ENCODE measurements at places on chromosomes 2 and 18.

- no peak for DNase-seq
Measured at GRCh38 chr18:67692811-67693210, 176.3 kb upstream of the DSEL start.

- no peak for DNase-seq
Measured at GRCh38 chr2:226426292-226426736, 373.3 kb downstream of the IRS1 start.

- DNase-seq, result no peak
Measured at GRCh38 chr2:105791229-105791628, 46.5 kb downstream of the NCK2 start.

- DNase-seq, result no peak
Measured at GRCh38 chr18:72378016-72378415, 166.1 kb downstream of the CBLN2 start.

DNA sequence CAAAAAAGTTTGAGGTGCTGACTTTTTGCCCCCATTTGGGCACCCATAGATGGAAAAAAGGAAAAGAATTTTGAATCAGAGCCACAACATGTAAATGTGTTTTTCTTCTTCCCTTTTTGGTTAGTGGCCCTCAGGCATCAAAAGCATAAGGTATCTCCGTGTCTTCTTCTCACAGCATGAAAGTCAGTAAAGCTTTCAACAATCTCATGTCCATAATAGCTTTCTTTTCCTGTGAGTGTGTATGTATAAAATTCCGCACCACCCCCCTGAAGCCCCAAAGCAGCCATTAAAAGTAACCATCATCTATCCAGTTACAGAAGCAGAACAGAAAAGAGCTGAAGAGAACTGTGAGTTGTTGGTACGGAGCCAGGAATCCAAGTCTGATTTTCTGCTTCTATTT, 1539.7 kb upstream of the ACVR2A start:
- no peak for DNase-seq

- DNase-seq, result no peak
Measured at GRCh38 chr2:44325897-44326296, 35.4 kb downstream of the PREPL start.

- DNase-seq, result no peak
Measured at GRCh38 chr2:168585700-168586099, 129.6 kb downstream of the CERS6 start.

- DNase-seq, result no peak
Measured at GRCh38 chr18:50636366-50637057, 76.6 kb downstream of the MAPK4 start.

GRCh38 chr2:147641651-147642050, 203.2 kb upstream of the ACVR2A start:
- DNase-seq, result no peak

DNA sequence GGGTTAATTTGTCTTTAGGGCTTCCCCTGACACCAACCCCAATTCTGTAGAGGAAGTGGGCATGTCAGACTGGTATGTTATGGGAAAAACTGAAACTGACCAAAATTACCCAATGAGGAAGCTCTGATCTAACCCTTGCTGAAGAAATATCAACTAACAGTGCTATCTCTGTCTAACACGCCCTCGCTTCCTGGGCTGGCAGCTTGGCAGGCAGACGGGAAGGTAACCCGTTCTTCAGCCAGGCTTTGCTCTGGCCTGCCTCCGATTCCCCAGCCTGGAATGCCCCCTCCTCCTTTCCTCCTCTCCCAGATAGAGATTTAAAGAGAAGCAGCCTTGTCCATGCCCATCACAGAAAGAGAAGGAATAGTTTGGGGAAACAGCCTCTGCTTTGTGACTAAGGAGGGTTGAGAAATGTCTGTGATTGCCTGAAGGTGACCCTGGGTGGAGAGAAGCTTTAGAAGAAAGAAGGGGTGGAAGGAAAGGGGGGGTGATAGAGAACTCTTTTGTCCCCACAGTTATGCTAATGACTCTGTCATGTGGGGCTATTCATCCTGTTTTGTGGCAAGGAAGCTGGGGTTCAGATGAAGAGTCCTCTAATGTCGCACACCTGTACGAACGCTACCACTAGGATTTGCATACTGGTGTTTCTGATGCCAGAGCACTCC, 15.4 kb downstream of the HK2 start:
- DNase-seq, result no peak

DNA sequence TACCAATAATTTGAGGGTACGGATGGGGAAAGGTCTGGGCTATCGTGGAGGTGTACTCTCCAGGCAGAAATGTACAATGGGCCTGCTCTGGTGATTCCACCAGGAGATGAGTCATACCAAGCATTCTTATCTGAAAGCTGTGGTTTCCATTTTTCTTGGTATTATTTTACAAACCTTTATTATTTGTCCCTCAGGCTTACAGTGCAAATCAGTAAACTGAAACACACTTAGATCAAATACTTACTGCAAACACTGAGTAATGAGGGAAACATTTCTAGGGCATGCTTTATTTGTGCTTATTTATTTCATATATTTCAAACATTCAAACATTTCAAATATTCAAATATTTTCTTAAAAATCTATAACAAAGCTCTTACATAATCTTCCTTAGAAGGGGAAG, 319.8 kb downstream of the RND3 start:
- DNase-seq, result no peak

- no peak for DNase-seq
Measured at GRCh38 chr2:167509586-167509985, 621.3 kb downstream of the XIRP2 start.

- DNase-seq, result no peak
Measured at GRCh38 chr2:33859176-33859575, 260.1 kb upstream of the FAM98A start.

GRCh38 chr2:231475965-231476364, 11.7 kb upstream of the NCL start:
- DNase-seq, result no peak

GRCh38 chr2:167749660-167750059, 497.7 kb downstream of the STK39 start:
- DNase-seq, result no peak

DNA sequence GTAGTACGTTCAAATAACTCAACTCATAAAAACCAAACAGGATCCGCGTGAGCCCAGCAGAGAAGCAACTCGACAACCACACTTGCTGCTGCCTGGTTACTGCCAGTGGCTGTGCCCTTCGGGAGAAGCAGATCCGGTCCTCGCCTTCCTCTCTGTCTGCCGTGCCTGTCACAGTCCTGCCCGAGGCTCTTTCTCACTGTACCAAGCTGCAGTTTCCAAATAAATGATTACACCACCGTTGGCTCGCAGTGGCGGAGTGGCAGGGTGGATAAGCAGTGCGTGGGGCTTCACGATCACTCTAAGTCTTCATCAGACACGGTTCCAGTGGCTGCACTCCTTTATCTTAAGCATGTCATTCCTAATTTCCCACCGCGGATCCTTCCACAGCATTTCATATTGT, 26.1 kb upstream of the SALL3 start:
- DNase-seq, result no peak

- DNase-seq, result no peak
Measured at GRCh38 chr2:80244905-80245584, 59.5 kb downstream of the LRRTM1 start.

GRCh38 chr2:144111437-144111836, 408.5 kb downstream of the ZEB2 start:
- no peak for DNase-seq

- DNase-seq, result no peak
Measured at GRCh38 chr18:3713166-3713565, 263.2 kb downstream of the TGIF1 start.

GRCh38 chr18:45538444-45538843, 76.8 kb upstream of the SLC14A2 start:
- DNase-seq, result no peak

GRCh38 chr2:121596221-121597080, 52.8 kb downstream of the CLASP1 start:
- no peak for DNase-seq

- no peak for DNase-seq
Measured at GRCh38 chr18:49621717-49622351, 60.0 kb downstream of the LIPG start.

- no peak for DNase-seq
Measured at GRCh38 chr2:36706021-36706876, 9.7 kb downstream of the VIT start.

- no peak for DNase-seq
Measured at GRCh38 chr2:100895402-100895801, 75.5 kb downstream of the NPAS2 start.

GRCh38 chr2:46535360-46535759, 56.0 kb downstream of the TMEM247 start:
- no peak for DNase-seq

GRCh38 chr2:229240984-229241491, 30.0 kb downstream of the PID1 start:
- no peak for DNase-seq

DNA sequence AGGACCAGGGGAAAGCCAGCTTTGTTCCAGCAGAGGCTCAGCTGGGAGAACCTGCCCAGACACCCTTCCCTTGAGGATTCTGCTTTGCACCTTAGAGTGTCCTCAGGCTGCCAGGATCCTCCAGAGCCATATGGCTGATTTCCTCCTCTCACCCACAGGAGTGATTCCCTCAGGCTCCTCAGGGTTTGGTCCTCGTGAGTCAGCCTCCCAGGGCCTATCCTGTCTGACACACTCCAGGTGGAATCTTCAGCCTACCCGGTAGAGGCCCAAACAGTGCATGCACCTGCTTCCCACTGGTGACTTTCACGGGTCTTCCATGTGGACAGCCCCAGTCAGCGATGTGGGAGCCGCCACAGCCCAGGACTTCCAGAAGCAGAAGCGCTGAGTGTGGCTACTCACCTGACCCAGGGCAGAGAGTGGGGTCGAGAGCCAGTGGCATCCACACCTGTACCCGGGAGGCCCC, 73.3 kb downstream of the TFCP2L1 start:
- no peak for DNase-seq

- DNase-seq, result no peak
Measured at GRCh38 chr18:46939998-46940571, 22.7 kb downstream of the KATNAL2 start.

GRCh38 chr2:107776362-107776761, 50.3 kb upstream of the RGPD4 start:
- DNase-seq, result no peak

GRCh38 chr2:132415256-132415914, 1.2 kb upstream of the GPR39 start:
- DNase-seq, result no peak

- no peak for DNase-seq
Measured at GRCh38 chr18:50163505-50163904, 31.4 kb downstream of the MYO5B start.

DNA sequence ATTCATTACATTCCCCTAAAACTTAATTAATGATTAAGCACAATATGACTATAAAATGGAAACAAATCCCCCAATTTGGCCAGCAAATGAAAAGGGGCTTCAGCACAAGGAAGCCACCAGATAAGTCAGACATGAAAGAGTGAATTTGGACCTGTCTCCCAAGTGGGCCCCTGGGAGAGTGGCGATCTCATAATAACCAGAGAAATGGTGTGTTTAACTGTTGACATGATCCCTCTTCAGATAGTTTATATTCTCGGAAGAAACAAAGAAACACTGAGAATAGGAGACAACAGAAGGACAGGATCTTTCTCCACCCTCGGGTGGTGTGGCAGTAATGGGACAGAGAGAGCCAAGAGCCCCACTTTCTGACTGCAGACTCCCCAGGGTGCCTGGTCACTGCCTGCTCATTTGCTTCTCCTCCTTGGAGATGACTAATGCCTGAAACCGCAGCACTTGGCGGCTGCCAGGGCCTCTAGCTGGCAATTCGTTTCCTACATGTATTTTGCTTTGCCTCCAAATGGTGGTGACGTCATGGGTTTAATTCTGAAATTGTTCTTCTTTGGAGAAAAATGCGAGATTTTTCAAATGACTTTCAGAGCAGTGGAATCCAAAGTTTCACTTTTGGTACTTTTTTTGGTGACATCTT, 46.4 kb upstream of the SPP2 start:
- DNase-seq, result no peak

- no peak for DNase-seq
Measured at GRCh38 chr2:1931003-1931914, 186.9 kb upstream of the PXDN start.

DNA sequence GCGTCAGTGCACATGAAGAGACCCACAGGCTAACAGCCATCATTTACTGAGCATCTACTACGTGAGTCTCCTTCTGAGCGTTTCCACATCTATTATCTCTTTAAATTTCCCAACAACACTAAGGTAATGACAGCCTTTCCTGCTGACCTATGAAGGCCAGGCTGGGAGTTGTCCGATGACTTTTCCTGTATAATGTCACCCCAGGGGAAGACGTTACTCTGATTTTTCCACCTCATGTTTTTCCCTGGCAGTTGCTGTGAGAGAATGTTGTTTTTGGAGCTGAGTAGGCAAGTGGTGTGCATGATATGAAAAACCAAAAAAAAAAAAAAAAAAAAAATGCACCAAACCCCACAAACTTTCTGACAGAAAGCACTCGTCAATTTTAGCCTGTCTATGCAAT, 207.6 kb downstream of the SLC8A1 start:
- DNase-seq, result no peak

- DNase-seq, result no peak
Measured at GRCh38 chr2:175840256-175840655, 161.8 kb downstream of the LNPK start.

DNA sequence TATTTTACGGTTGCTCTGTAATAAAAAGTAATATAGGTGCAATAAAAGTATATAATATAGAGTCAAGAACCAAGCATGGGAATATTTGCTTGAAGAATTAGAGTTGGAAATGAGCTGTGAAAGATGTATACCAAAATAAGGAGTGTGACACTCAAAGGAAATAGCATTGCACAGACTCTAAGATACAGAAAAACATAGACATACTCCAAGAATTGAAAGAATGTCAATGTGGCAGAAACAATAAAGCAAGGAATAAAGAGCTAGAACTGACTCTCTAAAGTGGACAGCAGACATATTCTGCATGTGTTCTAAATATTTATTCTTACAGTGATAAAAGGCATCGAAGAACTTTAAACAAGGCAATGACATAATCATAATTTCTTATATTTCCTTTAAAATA, 561.1 kb upstream of the SETBP1 start:
- DNase-seq, result no peak

GRCh38 chr2:216549926-216550690, 51.5 kb downstream of the RPL37A start:
- DNase-seq, result no peak

GRCh38 chr2:10930721-10931516, 19.2 kb downstream of the KCNF1 start:
- no peak for DNase-seq

GRCh38 chr2:48066000-48066399, 159.7 kb upstream of the FBXO11 start:
- DNase-seq, result no peak

- no peak for DNase-seq
Measured at GRCh38 chr18:47928466-47928865, 2.0 kb downstream of the SMAD2 start.

DNA sequence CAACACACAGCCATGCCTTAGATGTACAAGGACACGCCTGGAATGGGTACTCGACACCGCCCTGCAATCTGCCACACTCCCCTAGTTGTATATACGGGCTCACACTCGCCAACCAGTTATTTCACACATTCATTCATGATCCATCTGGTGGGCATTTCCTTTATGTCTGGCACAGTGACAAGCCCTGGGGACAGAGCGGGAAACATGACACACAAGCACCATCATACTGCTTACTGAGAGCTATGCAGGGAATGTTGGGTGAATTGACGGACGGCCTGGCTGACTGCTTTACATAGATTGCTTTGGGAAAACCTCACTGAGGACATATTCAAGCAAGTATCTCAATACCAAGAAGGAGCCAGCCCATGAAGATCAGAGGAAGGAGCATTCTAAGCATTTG, 448.0 kb upstream of the SPRED2 start:
- DNase-seq, result no peak

GRCh38 chr2:24182507-24182906, 7.7 kb downstream of the FAM228A start:
- no peak for DNase-seq

GRCh38 chr2:170573671-170574070, 141.5 kb upstream of the SP5 start:
- DNase-seq, result no peak

All from activated CD4-positive, alpha-beta T cell treated with anti-CD3 and anti-CD28 coated beads, Interleukin-2, amount 50 U/mL, for 24 hours (primary cell).